Activated CD8-positive, alpha-beta memory T cell treated with anti-CD3 and anti-CD28 coated beads, Interleukin-2, amount 50 U/mL, for 4 hours (primary cell): ENCODE measurements at places on chromosomes 3 and 15.

GRCh38 chr3:23314981-23315762, 112.0 kb downstream of the UBE2E2 start:
- DNase-seq: no peak

- no peak for DNase-seq
Measured at GRCh38 chr3:157477441-157477840, 25.8 kb downstream of the VEPH1 start.

DNA sequence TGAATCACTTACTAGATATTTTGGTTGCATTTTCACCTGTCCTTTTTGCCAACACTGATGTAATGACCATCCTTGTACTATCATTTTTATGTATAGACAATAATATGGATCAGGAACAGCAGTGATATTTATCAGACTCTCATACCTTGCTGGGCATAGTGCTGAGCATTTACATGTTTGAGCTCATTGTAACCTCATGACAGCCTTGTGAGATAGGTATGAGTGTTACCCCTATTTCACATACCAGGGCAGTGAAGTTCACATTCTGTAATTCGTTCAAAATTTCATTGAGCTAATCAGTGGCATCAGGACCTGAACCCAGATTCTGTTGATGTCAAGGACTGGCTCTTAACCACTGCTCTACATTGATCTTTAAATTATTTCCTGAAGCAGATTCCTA, 221.5 kb upstream of the TBL1XR1 start:
- no peak for DNase-seq

DNA sequence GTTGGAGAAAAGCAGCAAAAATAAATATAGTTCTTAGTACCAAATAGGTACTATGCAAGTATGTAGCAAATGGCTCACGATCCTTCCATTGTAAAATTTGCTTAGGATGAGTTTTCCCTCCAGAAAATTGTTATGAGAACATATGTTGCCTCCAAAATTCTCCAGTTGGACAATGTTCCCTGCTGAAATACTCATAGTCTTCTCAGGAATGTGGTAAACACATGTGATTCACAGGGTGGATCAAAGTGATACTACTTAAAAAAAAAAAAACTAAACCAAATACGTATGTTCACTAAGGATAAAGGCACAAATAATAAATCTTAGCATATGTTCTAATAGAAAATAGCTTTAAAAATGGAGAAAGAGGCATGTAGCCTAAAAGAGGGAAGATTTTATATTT, 84.3 kb upstream of the ZNF385D start:
- DNase-seq: no peak

DNA sequence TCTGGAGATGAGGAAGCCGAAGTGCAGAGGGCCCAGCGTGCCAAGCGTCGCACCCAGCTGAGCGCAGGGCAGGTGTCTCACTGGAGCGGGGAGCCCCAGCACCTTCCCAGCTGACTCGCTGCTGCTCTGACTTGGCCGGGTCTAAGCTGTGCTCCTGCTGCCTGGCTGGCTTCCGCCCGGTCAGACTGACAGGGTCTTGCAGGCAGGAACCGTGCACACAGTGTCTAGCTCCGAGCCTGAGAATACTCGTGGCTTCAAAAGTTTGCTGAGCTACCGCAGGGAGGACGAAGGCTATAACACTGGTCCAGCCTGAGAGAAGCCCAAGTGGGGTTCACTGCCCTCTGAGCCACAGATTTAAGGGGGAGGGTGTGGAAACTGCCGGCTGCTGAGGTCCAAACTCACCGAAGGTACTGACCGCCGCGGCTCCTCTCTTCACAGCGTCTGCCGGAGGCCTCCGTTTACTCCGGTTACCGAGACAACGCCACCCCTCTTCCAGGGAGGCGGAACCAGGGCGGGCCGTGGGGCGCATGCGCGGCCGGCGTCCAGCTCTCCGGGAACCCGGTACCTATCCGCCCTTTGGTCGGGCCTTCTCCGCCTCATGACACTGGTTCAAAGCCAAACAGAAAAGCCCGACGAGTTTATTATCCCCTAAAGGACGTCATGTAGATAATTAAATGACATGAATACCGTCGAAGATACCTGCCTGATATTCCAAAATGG, at the start of gene CFAP44:
Gene CFAP44 (minus strand): TSS at position 443 of the 720 bp plus-strand sequence. CDS start 7,829 bp downstream, outside the sequence.
- peak; percentile 61 for DNase-seq

DNA sequence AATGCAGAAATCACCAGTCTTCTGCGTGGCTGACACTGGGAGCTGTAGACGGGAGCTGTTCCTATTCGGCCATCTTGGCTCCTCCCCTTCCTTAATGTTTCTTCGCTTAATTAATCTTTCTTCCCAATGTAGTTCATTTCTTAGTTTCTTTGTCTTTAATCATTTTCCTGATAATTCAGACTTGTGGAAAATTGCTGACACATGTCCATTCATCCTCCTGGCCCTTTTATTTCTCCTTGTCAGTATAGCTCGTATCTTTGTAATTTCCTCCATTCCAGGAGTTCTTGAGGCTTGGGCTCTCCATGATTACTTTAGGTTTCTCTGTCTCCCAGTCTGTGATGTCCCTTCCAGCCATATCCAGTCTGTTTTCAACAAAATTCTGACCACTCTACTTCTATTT, 98.7 kb downstream of the UBE2E2 start:
- no peak for DNase-seq

DNA sequence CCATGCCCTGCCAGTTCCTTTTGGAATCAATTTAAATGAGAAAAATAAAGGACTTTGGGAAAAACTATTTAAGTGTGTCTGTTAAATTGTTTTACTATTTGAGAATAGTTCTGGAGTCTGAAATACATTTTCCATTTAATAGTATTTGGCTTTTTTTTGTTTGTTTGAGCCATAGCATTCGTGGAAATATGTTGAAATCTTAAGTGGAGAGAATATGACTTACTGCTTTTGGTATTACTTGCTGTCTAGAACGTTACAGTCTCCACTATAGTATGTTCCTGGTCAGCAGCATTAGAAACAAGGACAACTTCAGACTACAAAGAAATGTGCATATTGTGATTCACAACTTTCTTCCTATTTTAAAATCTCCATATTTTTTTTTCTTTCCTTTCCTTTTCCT, 179.4 kb downstream of the GHSR start:
- no peak for DNase-seq

- no peak for DNase-seq
Measured at GRCh38 chr3:16508243-16508578, 5.3 kb downstream of the RFTN1 start.

GRCh38 chr3:152480282-152480953, 211.7 kb downstream of the MBNL1 start:
- no peak for DNase-seq

- DNase-seq: no peak
Measured at GRCh38 chr15:70531576-70531975, 231.8 kb downstream of the UACA start.

DNA sequence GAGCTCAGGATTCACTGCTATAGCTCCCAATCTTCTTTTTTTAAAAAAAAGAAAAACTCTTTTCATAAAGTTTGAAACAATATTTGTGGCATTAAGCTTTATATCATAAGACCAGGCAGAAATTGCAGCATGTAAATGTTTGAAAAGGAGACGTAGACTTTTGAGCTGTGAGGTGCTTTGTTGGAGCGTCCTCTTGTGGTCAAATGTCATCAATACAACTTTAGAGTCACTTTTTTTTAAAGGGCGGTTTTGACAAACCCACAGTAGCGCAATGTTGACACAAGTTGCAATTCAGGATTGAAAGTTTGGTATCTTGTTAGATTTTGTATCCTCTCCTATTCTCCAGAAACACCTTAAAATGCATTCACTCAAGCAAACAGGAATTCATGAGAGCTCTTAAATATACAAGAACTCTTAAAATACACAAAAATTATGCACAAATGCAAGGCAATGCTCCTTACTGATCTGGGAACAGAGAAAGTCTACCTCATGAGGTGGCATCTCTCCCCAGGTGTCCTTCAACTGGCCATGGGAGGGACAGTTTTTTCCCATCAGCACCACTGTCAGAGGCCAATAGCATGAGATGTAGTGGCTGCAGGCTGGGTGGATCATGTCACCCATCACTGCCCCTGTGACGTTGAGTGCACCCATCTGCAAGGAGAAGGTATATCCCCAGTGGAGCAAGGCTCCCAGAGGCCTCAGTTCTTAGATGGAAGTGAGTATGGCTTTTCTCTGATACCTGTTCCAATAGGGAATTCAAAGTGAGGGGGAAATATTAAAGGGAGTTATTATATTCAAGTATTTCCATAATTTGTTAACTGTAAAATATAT, 70.7 kb downstream of the ANXA2 start:
- DNase-seq: no peak

- no peak for DNase-seq
Measured at GRCh38 chr3:39705351-39705900, 104.0 kb upstream of the MYRIP start.

DNA sequence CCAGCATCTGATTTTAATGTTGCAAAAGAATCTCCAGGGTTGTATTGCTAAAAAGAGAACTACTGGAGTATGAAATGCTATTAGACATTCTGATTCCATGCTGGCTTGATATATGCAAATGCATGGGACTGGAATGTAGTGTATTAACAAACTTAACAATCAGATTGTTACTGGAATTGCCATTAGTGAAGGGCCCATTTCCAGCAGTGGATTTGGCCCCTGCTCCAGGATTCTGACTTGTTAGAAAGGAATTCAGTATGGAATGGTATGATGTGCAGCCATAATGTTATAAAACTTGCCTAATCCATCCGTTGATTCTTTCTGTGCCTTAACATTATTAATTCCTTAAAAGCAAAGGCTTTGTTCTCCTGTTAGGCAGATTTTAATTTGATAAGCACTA, 7.9 kb downstream of the ARRDC4 start:
- no peak for DNase-seq

DNA sequence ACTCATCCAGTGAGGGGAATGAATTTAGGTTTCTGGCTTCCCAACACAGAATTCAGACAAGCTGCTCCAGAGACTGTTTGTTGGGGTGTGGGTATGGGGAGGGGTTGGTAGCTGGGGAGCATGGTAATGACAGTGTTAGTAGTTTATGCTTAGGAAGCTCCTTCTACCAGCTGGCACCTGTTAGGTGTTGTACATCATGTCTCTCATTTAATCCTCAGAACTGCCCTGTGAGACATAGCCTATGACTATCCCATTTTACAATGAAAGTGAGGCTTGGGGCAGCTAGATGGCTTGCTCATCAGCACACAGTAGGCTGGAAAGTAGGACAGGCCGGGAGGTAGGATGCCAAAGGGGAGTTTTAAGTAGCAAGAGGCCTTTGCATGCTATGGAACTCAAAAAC, 2.5 kb downstream of the EIF4E3 start:
- DNase-seq: no peak

DNA sequence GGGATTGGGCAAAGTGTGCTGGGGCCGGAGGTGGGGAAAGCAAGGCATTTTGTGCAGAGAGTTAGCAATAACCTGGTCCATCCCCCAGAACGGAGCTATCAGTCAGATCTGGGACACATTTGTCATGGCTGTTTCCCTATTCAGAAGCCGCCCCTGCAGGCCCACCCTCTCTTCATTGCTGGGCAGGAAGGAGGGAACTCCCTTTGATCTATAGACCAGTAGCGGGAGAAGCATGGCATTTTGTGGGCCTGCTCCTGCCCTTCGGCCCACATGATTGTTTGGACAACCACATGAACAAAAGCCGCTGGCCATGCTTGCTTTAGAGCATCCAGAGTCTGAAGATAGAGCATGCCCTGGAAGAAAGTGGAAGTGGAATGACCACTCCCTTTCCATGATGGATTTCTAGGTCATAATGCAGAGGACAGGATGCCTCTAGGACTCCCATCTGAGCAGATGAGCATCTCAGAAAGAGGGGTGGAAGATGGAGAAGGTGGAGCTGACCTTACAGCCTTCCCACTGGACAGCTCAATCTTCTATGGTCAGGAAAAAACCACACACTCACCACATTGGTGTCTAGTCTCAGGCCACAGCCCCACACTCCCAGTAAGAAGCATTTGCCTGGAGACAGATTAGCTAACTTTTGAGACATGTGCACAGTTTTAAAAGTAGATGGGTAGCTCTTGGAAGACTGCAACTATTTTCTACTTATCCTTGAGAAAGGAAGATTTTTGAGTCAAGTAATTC, 11.9 kb upstream of the LRTM1 start:
- DNase-seq: no peak

DNA sequence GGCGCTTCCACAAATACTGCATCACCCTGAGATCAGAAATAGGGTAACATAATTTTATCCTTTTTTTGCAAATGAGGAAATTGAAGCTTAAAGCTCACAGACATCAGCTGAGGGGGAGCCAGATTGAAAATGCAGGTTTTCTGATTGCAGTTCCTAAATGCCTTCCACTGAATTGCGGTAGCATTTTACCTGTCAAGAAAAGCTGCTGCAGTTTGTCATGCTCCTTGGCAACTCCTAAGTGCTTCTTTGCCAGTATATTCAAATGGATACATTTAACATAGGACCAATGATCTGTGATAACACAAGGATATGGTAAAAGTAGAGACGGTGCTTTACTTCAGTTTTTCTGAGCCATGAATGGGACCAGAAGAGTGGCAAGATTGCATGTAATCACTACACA, 50.5 kb downstream of the SPATA16 start:
- DNase-seq: no peak

DNA sequence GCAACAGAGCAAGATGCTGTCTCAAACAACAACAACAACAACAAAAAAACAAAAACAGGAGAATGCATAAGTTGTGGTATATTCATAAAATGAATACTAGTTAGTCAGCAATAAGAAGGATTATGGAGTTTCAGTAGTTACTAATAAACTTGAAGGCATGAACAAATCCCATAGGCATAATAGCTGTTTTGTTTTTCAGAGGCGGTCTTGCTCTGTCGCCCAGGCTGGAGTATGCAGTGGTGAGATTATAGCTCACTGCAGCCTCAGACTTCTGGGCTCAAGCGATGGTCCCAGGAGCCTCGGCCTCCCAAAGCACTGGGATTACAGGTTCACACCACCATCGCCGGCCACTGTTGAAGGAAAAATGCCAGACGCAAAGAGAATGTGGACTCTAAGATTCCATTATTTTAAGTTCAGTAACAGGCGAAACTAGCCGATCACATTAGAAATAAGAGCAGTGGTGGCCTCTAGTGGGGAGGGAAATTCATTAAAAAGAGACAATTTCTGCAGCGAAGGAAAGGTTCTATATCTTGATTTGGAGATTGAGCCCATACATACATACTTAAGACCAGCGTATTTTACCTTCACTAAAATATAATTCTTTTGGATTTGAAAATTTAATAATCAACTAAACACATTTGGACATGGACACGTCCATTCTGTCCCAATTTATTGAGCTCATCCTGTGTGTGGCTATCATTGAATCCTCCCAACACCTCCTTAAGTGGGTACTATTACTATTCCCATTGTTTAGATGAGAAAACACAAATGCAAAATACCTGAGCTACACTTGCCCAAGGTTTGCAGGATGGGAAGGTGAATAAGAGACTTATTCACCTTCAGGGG, 27.4 kb upstream of the HDAC11 start:
- DNase-seq: peak; percentile 31

- no peak for DNase-seq
Measured at GRCh38 chr15:68557469-68558317, 21.1 kb upstream of the CORO2B start.
